ENCODE measurements at places on chromosomes 5 and 9. TPM values are rescaled to one million over a fixed set of nuclear protein-coding genes. Genes with fewer than 3 reads are reported as not detected.

DNA sequence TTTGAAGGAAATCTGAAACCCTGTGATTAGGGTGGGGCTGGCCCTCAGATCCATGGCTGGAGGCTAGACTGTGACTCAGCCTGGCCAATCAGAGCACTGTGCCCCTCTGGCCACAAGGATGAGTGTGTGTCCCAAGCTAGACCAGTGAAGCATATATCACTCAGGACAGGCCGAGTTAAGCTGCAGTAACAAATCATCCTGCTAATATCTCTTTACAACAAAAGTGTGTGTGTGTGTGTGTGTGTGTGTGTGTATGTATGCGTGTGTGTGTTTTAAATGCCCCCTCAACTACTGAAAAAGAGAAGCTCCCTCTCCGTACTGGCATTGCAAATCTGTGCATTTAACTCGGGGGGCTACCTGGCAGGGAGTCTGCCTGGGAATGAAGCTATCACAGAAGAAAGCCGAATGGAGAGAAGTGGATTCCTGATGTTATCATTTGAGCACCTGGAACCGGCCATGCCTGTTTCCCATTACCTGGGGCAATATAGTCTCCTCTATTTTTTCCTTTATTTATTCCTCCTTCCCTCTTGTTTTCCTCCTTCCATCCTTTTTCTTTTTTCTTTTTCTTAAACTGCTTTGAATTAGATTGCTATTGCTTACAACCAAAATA is 25.6 kb downstream of the STC2 start:
- no peak overlapping the region for H3K27ac ChIP-seq
- H3K36me3 ChIP-seq: no peaks in the 10 kb centered on the region
- DNase-seq: peak; percentile 37
- H3K4me3 ChIP-seq: no peak overlapping the region

- no peak overlapping the region for H3K4me3 ChIP-seq
- no peaks in the 10 kb centered on the region for H3K27me3 ChIP-seq
- no peaks in the 10 kb centered on the region for H3K36me3 ChIP-seq
Observed at GRCh38 chr9:73573235-73573634, 421.6 kb downstream of the ANXA1 start.

DNA sequence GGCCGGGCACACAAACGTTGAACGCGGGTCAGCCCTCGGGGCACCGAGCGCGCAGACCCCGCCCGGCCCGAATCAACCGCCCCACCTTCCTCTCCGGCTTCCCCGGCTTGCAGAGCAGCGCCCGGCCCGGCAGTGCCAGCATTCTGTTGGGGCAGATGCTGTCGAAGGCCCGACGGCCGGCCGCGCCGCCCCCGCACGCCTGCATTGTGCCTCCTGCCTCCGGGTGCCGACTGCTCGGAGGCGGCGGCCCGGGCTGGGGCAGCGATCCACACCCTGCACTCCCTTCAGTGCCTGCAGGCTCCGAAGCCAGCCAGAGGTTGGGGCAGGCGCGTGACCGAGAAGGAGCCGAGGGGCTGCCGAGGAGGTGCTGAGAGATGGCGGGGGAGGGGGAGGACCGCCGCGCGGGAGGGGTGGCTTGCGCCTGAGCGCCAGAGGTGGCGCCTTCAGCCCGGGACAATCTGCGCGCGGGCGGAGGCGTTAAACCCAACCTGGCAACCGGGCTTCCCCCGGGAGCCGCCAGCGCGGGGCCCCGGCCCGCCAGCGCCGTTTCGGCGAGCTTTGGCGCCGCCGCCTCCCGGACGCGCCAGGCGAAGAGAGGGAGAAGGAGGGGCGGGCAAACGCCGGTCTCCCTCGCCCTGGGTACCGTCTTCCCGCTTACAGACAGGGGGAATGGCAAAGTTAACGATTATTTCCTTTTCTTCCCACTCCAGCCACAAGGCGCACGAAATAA is at the start of gene MCIDAS:
TSS of gene MCIDAS (minus strand) at position 382 of the 730 bp plus-strand sequence. CDS start at position 205, 177 bp downstream.
- no peaks in the 10 kb centered on the region for H3K36me3 ChIP-seq
- H3K4me1 ChIP-seq: no peaks in the 10 kb centered on the region
- no peaks in the 10 kb centered on the region for H3K27me3 ChIP-seq
- peak within 1 kb of the TSS; percentile 23 for H3K4me3 ChIP-seq
- no peak within 1 kb of the TSS for H3K27ac ChIP-seq
- DNase-seq: peak; percentile 54

GRCh38 chr5:87190687-87191086 is 77.0 kb upstream of the RASA1 start:
- H3K27ac ChIP-seq: no peak overlapping the region
- DNase-seq: no peak
- no peak overlapping the region for H3K4me3 ChIP-seq
- H3K4me1 ChIP-seq: no peaks in the 10 kb centered on the region

DNA sequence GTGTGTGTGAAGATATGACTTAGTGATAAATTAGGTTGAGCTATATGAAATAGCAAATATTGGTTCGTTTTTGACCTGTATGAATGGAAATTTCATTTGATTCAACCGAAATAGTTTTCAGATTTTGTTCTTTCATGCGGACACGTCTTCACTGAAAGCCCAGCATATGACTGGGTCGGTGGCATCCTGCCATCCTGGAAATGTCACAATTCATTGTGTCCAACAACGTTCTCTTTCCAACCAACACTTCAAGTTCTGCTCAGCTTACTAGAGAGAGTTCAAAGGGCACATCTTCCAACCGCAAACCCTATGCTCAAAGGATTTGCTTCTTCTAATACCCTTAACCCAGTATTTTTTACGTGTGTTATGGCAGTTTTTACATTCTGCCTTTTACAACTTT is 252.5 kb downstream of the NTRK2 start:
- H3K27me3 ChIP-seq: no peaks in the 10 kb centered on the region
- no peak for DNase-seq
- no peaks in the 10 kb centered on the region for H3K36me3 ChIP-seq
- no peaks in the 10 kb centered on the region for H3K4me1 ChIP-seq
- H3K4me3 ChIP-seq: no peak overlapping the region
- no peak overlapping the region for H3K27ac ChIP-seq

- H3K27ac ChIP-seq: no peak overlapping the region
- H3K4me1 ChIP-seq: no peaks in the 10 kb centered on the region
- DNase-seq: no peak
- H3K36me3 ChIP-seq: no peaks in the 10 kb centered on the region
- no peak overlapping the region for H3K4me3 ChIP-seq
- H3K27me3 ChIP-seq: no peaks in the 10 kb centered on the region
Observed at GRCh38 chr9:93686880-93687236, 110.5 kb downstream of the PHF2 start.

GRCh38 chr5:167819406-167819805 is 472.0 kb upstream of the WWC1 start:
- H3K27ac ChIP-seq: no peak overlapping the region
- H3K4me1 ChIP-seq: peaks cover 5% of the 10 kb centered on the region
- no peak for DNase-seq
- H3K36me3 ChIP-seq: no peaks in the 10 kb centered on the region

- H3K36me3 ChIP-seq: no peaks in the 10 kb centered on the region
- no peaks in the 10 kb centered on the region for H3K27me3 ChIP-seq
- DNase-seq: no peak
- H3K27ac ChIP-seq: no peak overlapping the region
- H3K4me3 ChIP-seq: no peak overlapping the region
- no peaks in the 10 kb centered on the region for H3K4me1 ChIP-seq
Observed at GRCh38 chr5:156021866-156022265, 305.1 kb upstream of the SGCD start.

DNA sequence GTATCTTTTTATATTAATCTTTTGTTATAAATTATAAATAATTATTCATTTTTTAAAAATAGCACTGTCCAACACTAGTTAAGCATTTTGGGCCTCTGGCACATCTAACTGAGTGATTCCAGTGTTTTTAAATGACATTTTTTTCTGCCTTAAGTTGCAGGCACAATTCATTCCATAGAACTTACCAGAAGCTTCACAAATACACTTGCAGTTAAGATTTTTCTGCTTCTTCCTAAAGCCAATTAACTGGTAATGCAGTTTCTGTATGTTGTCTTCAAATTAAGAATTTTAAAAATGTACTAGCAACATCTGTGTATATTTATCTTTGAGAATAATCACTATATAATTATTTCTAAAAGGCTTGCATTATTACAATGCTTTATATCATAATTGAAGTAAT is 11.2 kb upstream of the NFIB start:
- no peaks in the 10 kb centered on the region for H3K27me3 ChIP-seq
- DNase-seq: no peak
- H3K4me1 ChIP-seq: no peaks in the 10 kb centered on the region
- H3K36me3 ChIP-seq: no peaks in the 10 kb centered on the region

GRCh38 chr5:126016256-126016655 is 407.0 kb upstream of the GRAMD2B start:
- H3K4me1 ChIP-seq: no peaks in the 10 kb centered on the region
- peak; percentile 55 for DNase-seq
- no peak overlapping the region for H3K4me3 ChIP-seq
- no peaks in the 10 kb centered on the region for H3K27me3 ChIP-seq

- no peak for DNase-seq
- H3K27me3 ChIP-seq: no peaks in the 10 kb centered on the region
- no peaks in the 10 kb centered on the region for H3K4me1 ChIP-seq
- H3K4me3 ChIP-seq: no peak overlapping the region
- no peak overlapping the region for H3K27ac ChIP-seq
Observed at GRCh38 chr5:16321284-16321683, 141.7 kb upstream of the MARCHF11 start.

DNA sequence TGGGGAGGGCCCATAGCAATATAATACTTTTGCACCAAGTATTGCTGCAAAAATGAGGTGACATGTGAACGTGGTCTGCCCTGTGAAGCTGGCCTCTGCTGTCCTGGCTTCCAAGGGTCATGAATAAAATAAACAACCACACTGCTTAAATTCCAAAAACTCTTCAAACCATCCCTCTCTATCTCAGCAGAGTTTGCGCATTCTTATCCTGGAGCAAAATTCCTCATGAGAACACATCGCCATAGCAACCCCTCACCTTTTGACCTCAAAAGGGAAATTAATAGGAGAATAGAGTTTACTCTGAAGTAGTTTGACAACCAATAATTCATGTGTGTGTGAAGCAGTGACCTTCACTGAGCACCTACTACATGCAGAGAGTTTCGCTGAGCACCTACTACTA is 342.9 kb downstream of the SPOCK1 start:
- no peak for DNase-seq
- H3K27me3 ChIP-seq: no peaks in the 10 kb centered on the region
- H3K4me1 ChIP-seq: no peaks in the 10 kb centered on the region
- no peak overlapping the region for H3K4me3 ChIP-seq

DNA sequence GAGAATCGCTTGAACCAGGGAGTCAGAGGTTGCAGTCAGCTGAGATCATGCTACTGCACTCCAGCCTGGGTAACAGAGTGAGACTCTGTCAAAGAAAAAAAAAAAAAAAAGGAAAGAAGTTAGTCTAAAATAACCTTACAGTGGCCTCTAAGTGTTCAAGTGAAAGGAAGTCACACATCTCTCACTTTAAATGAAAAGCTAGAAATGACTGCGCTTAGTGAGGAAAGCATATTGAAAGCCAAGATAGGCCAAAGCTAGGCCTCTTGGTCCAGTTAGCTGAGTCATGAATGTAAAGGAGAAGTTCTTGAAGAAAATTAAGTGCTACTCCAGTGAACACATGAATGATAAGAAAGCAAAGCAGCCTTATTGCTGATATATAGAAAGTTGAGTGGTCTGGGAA is 38.1 kb downstream of the ITGA1 start:
- no peak overlapping the region for H3K27ac ChIP-seq
- H3K36me3 ChIP-seq: no peaks in the 10 kb centered on the region
- DNase-seq: no peak
- peaks cover 6% of the 10 kb centered on the region for H3K4me1 ChIP-seq

DNA sequence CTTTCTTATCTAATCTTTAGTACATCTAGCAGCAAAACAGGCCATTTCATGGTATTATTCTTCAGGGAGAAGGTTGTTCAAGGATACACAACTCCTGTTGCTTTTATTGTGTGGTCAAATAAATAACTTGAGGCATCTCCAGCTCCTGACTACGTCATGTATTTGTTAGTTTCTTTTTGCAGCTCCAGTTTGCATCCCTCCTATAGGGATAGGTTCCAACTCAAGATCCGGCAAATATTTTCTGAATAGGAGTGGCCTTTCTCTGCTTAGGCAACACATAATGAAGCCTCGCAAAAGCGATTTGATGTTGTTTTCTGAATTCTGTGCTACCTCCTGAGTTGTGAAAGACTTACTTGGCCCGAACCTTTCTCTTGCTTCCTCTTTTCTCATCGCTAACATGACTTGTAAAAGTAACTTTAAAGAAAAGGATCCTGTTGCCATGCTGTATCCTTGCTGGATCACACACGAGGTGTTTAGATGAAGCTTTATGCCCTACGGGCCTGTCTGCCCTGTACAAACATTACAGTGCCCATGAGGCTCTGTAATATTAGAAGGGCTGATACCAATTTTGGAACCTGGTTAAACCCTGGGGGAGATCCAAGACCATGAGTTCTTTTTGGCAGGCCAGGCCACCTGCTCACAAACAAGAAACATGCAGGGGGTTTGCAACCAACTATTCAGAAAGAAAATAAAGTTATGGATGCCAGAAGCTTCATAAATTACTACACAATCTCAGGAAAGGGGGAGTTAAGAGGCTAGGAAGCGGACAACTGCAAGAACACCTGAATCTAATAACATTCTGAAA is 149.8 kb upstream of the FGF10 start:
- no peaks in the 10 kb centered on the region for H3K27me3 ChIP-seq
- no peaks in the 10 kb centered on the region for H3K36me3 ChIP-seq
- H3K27ac ChIP-seq: no peak overlapping the region
- H3K4me3 ChIP-seq: no peak overlapping the region
- H3K4me1 ChIP-seq: no peaks in the 10 kb centered on the region
- DNase-seq: no peak

GRCh38 chr9:107768224-107768623 is 278.7 kb upstream of the KLF4 start:
- no peaks in the 10 kb centered on the region for H3K36me3 ChIP-seq
- DNase-seq: no peak
- no peak overlapping the region for H3K4me3 ChIP-seq
- H3K27ac ChIP-seq: no peak overlapping the region

- peaks cover 16% of the 10 kb centered on the region for H3K4me1 ChIP-seq
- no peaks in the 10 kb centered on the region for H3K36me3 ChIP-seq
- DNase-seq: no peak
- H3K27ac ChIP-seq: peak overlapping the region; percentile 70
Observed at GRCh38 chr5:107469485-107470294, 201.0 kb downstream of the EFNA5 start.

GRCh38 chr5:6321078-6321477 is 57.3 kb downstream of the MED10 start:
- no peaks in the 10 kb centered on the region for H3K4me1 ChIP-seq
- no peaks in the 10 kb centered on the region for H3K27me3 ChIP-seq
- DNase-seq: no peak
- H3K4me3 ChIP-seq: no peak overlapping the region
- H3K36me3 ChIP-seq: no peaks in the 10 kb centered on the region

Gene MYORG
- total RNA-seq: 6.1 TPM

Gene ANKRD34B
- not detected for total RNA-seq

Gene SVEP1
- total RNA-seq: 74.6 TPM

Gene NSG2
- total RNA-seq: not detected

Gene BTNL9
- total RNA-seq: 33.0 TPM

Gene ECM2
- 54.6 TPM for total RNA-seq

Gene TEX48
- total RNA-seq: not detected

Gene ADRB2
- 4.5 TPM for total RNA-seq

Gene BAAT
- not detected for total RNA-seq

Gene RAD50
- 36.3 TPM for total RNA-seq

Gene TCF7
- total RNA-seq: 1.6 TPM

Gene HAVCR2
- total RNA-seq: 21.6 TPM

Gene SOHLH1
- not detected for total RNA-seq

Gene PNPLA7
- 7.6 TPM for total RNA-seq

Data from aorta (tissue), 5 donors.